Fibroblast of skin of abdomen (primary cell): ENCODE measurements at places on chromosomes 2 and 18.
A peak's percentile ranks its signal among the peaks of the same experiment; 100 is the strongest.

GRCh38 chr2:74551942-74552913 is 1.5 kb downstream of the LOXL3 start:
- no peak for DNase-seq

DNA sequence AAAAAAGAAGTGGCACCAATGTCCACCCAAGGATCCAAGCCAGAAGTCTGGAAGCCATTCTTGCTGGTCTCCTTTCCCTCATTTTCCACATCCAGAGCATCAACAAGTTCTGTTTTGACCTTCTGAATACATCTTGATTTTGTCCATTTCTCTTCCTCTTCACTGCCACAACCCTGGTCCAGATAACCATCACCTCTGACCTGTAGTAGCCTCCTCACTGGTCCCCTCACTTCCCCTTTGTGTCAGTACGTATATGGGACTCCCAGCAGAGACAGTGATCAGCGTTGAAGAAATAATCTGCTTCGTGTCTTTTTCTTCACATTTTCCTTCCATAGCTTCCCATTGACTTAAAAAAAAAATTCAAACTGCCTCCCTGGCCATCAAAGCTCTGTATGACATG is 109.3 kb upstream of the SP5 start:
- DNase-seq, result no peak

DNA sequence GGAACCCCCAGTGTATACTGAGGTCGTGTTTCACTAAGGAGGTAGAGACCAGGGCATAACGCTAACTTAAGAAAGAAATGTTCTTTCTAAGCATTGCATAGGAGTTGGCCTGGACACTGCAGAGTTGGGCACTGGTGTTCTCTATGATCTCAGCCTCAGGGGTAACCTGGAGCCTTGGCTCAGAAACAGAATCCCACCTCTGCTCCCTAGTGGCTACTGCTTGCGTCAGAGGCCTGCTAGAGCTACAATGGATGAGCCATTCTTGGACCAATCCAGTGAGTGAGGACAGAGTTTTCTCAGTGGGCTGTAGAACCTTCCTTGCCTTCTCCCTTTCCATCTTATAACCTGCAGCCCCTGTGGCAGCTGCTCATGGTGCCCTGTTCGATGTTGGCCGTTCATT is 324.4 kb upstream of the CELF4 start:
- DNase-seq, result no peak

GRCh38 chr2:150165988-150166312 is 321.5 kb downstream of the RND3 start:
- peak; percentile 31 for DNase-seq

DNA sequence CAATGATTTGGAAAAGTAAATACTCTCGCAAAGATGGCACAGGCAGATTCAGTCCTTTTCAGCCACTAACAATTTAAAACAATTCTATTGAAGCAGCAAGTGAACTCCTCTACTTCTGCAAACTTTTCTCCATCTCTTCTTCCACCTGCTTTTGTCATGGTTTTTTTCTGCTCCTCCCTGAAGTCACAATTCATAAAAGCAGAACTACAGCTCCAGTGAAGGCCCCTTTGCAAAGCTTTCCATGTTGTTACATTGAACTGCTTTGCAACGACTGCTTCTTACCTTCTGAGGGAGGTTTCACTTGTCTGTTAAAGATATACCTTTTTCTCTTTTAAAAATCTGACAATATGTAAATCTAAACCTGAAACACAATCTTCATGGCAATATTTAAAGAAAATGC is 3.7 kb upstream of the SERTAD2 start:
- no peak for DNase-seq

DNA sequence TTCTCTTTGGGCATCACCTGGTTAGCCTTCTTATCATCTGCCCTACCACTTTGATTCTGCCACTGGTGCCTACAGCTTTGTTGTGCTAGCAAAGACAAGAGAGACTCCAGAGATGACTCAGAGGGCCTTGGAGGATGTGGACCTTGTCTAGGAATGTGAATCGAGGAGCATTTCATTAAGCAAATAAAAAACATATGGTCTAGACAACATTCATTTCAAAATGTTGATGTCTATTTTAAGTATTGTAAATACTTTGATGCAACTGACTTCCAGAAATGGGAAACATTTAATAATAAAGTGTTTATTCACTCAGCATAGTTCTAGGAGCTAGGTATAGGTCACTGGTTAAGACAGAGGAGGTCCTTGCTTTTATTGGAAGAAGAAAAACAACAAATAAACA is 195.5 kb downstream of the CDCA7 start:
- peak; percentile 89 for DNase-seq

DNA sequence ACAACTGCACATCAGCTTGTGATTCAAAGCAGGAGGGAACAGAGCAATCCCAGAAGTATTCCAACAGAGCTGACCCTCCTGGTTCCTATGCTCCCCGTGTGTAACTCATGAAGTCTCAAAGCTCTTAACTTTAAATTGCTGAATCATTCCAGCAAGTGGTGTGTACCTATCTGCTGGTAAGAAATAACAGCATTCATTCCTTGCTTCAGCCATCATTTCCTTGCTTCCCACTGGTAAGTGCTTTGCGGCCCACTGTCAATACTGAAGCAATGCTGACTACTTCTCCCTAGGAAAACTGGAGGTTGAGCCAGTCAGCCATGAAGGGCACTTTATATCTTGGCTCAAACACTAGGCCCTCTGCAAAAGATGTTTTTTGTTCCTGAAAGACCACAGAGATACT is 222.4 kb downstream of the EXOC6B start:
- peak; percentile 4 for DNase-seq

DNA sequence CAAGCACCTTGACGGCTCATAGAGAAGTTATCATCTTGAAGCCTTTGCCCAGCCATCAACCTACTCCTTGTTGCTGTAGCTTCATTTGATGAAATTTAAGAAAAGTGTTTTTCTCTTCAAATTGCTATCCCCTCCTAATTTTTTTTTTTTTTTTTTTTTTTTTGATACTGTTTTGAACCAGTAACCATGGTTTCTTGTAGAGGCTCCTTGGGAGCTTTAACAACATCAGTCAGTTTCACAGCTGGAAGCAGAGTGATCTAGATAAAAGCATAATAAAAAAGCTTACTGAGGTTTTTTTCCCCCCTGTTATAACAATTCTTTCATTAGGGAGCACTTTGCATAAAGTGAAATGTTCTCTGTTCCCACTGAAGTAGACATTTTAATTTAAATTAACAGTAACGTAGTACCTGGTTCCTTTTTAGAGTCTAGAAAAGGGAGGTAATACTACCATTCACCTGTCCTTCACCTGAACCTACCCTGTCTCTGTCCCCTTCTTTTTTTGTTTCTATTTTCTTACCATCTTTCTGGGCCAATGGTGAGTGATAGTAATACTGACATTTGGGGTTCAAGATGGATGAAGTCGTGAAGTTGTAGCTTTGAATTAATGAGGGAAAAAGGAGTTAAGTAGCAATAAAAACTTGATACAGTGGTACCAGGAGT is 101.5 kb downstream of the NCOA1 start:
- no peak for DNase-seq
